Stimulated activated CD4-positive, alpha-beta T cell treated with anti-CD3 and anti-CD28 coated beads, Interleukin-4, amount 100 ng/mL, for 48 hours (primary cell): ENCODE measurements at places on chromosomes 12 and 14.

DNA sequence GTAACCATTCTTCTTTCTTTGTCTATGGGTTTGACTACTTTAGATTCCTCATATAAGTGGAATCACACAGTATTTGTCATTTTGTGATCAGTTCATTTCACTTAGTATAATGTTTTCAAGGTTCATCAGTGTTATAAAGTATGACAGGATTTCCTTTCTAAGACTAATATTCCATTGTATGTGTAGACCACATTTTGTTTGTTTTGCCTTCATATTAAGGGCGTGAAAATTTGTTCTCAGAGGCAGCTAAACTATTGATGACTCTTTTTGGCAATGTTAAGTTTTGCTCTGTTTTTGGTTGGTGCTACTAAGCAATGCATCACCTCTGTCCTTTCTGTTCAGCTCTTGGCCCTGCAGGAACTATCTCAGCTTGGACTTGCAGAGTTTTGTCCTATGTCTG lies 1.7 kb upstream of the KLRG1 start:
- no peak for DNase-seq

GRCh38 chr12:124677552-124678356 lies 110.3 kb upstream of the NCOR2 start:
- DNase-seq = no peak

DNA sequence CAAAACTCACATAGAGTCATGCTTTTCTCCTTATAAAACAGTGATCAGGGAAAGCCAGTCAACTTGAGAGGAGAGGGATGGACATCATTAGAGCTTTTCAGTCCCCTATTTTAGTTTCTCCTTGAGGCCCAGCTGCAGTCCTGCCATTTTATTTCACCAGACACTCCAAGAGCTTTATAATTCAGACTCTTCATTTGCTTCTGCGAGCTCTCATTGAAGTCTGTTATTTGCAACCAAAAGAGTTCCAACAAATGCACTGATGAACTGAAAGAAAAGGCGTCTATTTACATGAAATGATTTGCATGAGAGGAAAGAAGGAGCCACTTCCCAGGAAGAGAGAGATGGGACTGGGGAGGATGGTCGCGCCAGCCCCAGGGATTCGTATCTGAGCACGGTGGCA lies 86.8 kb downstream of the NDUFA12 start:
- no peak for DNase-seq

- DNase-seq = no peak
These were observed 31.3 kb downstream of the FBXO34 start for GRCh38 chr14:55302367-55303124.

DNA sequence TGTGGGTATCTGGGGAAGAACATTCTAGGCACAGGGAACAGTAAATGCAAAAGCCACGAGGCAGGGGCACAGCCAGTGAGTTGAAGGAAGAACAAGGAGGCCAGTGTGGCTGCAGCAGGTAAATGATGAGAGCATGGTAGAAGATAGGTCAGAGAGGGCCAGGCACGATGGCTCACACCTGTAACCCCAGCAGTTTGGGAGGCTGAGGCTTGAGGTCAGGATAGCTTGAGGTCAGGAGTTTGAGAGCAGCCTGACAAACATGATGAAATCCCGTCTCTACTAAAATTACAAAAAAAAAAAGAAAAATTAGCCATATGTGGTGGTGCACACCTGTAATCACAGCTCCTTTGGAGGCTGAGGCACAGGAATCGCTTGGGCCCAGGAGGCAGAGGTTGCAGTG lies 86.7 kb upstream of the ESRRB start:
- DNase-seq = no peak

DNA sequence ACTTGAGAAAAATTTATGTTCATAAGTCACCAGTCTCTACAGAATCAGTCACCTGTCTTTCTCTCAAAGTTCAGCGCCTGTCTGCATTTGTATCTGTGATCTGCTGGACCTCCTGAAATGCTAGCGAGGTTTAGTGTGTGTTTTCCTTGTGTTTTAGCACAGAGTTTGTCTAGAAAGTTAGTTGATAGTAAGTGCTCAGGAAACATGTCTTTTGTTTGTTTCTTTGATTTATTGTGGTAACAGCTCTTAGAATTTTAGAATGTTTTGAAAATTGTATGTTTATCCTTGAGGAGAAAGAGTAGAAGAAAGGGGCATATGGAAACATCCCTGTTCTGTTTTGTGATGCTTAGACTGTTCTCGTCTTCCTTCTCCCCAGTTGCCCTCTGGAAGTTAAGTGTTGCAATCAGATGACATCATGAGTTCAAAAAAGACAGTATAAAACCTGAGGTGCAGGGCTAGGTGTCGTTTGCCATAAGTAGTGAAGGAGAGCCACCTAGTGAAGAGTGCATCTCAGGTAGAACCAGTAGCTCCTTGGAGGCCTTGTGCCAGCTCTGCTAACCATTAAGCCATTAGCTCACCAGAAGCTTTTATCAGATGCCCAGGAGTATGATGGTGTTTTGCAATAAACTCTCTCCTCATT lies 44.8 kb downstream of the FBXW8 start:
- DNase-seq = no peak

GRCh38 chr12:24645254-24645653 lies 303.6 kb downstream of the BCAT1 start:
- no peak for DNase-seq

GRCh38 chr12:93571925-93572711 lies at the start of gene SOCS2:
Gene SOCS2 (plus strand): TSS chr12:93572675. CDS start chr12:93572898, 223 bp downstream.
- no peak for DNase-seq

DNA sequence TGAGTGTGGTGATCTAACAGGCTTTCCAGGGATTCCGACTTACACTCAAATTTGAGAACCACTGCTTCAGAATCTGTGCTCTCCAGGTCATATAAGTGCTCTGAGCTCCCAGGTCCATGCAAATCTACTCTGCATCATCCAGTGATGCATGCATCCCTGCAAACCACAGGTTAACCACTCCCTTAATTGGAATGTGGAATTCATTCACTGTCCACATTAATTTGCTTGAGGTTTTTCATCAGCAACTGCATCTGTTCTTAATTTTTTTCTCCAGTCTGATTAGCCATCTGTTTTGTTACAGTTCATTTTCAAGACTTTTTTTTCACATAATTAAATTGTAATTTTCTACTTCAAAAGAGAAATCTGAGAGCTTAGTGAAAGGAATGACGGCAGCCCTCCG lies 43.4 kb upstream of the RIN3 start:
- no peak for DNase-seq

DNA sequence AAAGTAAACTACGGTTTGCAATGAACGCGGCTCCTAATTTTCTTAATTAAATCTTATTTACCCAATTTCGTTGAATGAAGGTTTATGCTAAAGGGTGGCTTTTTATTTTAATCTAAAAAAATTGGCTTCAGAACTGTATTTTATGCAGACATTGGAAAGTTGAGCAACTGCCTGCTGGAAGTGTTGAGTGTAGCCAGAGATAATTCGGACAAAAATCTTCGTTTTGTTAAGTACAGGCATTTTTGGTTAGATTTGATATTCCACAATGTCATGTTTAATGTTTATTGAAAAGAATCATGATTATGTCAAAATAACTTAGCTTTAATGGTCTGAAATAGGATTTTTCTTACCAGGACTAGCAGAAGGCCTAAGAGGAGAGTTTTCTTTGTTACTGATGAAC lies 875 bp downstream of the IRAK3 start:
- DNase-seq = no peak

DNA sequence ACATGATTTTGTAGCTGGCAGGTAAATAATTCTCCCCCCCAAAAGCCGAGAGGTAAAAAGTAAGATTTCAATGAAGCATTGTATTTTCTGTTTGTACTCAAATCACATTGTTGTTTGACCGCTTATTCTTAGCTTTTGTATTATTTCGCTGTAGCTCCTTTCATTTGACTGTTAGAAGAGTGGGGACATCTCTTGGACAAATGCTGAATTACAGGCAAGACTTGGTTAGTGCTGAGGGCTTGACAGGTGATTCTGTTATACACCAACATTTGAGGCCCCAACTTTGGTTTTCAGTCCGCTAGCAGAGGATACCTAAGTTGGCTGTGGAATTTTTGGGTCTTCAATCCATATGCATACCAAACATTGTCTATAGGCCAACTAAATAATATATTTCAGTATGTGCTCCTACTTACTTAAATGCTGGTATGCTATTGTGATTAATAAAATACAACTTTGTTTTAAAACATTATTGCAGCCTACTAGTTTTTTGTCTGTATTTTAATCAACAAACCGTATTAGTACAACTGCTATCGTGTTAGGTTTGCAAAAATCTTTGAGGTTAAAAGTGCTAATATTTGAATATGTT lies 102.2 kb downstream of the ERC1 start:
- no peak for DNase-seq

DNA sequence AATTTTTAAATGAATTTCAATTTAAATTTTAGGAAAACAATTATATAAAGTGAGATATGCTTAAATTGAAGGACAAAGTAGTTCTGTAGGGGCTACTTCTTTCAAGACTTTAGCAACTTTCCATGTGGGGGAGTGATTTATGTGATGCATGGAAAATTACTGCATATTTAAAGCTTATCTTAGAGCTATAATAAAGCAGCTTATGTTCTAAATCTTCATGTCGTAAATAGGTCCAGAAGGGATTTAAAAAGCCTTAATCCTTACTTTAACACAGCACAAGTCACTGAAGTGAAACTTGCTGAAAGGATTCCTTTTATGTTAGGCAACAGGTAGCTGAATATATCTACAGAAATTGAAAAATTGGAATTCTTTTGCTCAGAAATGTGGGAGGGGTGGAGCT lies 340.4 kb downstream of the NAV3 start:
- DNase-seq = no peak

GRCh38 chr14:68020493-68020892 lies 200.9 kb downstream of the RAD51B start:
- no peak for DNase-seq

- no peak for DNase-seq
These were observed 37.3 kb upstream of the TBPL2 start for GRCh38 chr14:55477680-55478079.

DNA sequence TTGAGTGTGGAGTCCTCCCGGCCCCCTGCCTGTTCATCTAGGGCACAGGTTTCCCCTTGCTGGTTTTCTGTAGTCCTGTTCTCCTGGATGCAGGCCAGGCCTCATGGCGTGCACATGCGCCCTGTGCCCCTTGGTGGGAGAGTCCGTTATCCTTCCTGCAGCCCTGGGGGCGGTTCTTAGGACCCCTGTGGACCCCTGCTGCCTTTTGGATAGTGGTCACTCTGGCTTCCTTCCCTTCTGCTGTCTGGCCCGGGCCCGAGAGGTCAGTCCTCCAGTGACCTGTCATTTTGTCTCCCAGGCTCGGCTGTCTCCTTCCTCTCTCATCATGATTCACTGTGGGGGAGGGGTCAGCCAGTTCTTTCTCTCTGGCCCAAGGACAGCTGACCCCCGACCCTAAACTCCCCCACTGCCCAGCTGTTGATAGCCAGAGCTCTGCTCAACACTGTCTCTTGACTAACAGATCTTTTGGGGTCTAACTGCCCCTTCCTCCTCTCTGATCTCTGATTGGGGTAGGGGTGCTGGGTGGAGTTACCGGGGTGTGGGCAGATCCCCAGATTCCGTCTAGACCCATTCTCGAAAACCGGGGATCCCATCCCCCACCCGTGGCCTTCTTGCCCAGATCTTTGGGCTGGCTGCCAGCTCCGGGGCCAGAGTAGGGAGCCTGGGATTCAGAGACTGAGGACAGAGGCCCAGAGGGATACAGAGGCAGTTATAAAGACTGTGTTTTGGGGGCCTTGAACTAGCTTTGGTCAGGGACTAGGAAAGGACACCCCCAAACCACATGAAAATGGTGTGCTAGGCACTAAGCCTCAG lies 7.0 kb downstream of the CCND2 start:
- DNase-seq = no peak

DNA sequence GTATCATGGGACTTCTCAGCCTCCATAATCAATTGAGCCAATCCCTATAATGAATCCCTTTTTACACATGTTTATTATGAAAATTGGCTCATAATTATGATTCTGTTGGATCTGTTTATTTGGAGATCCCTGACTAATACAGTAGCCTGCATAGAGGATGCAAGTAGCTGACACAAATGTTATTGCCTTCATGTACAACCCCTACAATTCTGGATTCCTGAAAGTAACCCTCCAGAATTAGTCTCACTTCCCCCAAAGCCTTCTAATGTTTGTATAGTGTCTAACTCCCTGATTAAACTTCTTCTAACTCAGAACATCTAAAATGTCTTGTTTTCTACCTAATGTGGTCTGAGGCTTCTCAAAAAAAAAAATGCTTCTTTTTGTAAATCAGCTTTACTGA lies 6.6 kb upstream of the SMIM10L1 start:
- DNase-seq = no peak

DNA sequence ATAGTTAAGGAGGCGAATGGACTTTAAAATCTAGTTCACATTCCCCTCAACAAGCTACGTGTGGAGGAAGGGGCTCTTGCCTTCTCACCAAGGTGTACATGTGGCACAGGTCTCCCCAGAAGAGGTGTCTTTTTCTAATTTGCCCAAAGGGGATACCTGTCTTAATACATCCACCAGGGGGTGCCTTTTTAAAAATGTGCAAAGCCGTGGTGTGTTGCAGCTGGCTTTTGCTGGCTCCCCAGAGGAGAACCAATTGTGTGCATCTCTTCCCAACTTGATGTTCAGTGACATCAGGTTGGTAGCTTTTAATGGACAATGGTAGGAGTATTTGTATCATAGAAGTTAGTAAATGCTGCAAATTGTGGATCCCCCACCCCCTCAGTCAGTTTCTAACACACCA lies 33.8 kb downstream of the CREBL2 start:
- peak; percentile 16 for DNase-seq

DNA sequence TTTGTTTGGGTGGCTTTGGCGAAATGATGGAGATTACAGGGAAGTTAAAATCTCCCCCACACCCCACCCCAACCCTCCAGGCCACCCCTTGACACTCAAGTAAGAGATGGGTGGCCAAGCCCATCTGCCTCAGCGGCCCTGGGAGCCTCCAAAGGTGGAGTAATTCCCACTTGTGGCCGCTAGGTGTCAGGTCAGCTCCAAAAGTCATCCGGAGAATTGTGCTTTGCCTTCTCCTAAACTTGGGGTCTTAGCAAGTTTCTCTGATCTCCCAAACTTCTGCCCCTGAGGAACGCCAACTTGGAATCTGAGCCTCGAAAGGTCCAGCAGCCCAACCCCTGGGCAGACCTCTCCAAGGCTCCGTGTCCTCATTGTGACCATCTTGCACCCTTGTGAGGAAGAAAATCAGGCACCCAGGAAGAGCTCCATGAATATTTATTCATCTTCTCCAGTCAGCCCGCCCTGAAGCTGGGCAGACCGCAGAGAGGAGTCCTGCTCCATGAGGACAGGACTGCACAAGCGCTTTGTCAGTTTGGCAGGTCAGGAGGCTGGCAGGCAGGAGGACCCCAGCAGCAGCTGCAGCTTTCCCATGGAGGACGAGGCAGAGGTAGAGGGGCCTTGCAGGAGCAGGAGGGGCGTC lies 46.7 kb downstream of the LRRC74A start:
- DNase-seq = peak; percentile 56

DNA sequence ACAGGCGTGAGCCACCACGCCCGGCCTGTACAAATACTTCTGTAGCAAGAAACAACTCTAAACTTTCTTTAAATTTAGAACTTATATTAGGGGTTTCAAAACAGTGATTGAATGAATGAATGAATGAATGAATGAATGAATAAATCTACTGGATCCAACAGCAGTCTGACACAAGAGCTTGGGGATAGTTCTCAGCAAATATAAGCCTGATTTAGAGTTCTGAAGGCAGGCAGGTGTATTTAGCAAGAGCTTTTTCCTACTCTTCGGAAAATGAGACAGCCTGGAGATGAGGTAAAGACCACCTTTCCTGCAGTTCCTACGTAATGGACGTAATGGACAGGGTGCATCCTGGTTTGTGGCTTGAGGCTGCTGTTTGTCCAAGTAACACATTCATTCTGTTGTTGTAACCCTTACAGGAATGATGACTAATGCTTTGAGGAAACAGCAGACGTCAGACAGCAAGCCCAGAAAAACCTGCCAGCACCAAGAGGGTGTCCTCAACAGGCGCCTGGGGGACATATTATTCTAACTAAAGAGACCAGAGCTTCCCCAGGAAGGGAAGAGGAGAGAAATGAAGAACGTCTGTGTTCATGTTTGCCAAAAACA lies 277.4 kb upstream of the SOX5 start:
- no peak for DNase-seq
